Karpas-422 (cell line): ENCODE measurements at places on chromosomes 7 and 10.
A peak's percentile ranks its signal among the peaks of the same experiment; 100 is the strongest.

DNA sequence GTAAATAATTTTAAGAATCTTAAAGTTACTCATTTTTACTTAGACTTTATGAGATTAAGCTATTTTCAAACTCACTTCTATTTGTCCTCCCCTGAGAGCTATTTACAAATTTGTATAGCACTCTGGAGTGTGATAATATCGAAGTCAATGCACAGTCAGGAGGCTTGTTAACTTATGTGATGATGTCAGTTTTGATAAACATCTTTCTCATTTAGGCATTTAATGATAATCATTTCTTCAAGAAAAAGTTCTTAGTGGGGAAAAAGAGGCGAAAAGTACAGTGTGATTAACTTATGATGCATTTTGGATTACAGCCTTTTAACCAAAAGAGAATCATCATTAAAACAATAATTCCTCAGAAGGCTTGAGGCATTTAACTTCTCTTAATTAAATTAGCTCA lies 468.6 kb downstream of the AUTS2 start:
- H3K4me3 ChIP-seq: no peak overlapping the region
- no peaks in the 10 kb centered on the region for H3K36me3 ChIP-seq
- H3K27me3 ChIP-seq: no peaks in the 10 kb centered on the region
- H3K27ac ChIP-seq: no peak overlapping the region
- no peak for DNase-seq

GRCh38 chr10:11986593-11987216 lies 55.9 kb downstream of the UPF2 start:
- peaks cover 13% of the 10 kb centered on the region; the same call in 1 of the 2 replicates for H3K36me3 ChIP-seq
- no peak overlapping the region for H3K4me3 ChIP-seq
- H3K27ac ChIP-seq: peak overlapping the region; percentile 23; the same call in 1 of the 2 replicates

DNA sequence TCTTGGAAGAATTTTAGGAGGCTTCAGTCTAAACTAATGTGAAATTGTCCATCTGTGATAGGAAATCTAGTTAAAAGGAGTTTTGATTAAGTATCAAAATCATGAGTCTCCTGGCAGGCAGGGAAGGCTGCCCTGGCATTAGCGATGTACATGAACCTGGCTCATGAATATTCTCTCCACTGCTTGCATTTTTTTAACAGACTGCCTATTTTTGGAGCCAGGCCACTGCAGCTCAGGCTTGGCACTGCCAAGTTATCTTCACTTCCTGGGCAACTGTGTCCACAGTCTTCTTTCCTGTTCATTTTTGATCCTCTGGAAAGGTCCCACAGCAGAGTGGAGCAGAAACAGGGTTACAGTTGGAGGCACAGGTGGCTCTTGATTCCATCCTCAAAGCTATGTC lies 7.0 kb downstream of the GPR26 start:
- no peaks in the 10 kb centered on the region for H3K4me1 ChIP-seq
- no peak for DNase-seq
- H3K27ac ChIP-seq: no peak overlapping the region
- H3K27me3 ChIP-seq: no peaks in the 10 kb centered on the region
- H3K4me3 ChIP-seq: no peak overlapping the region

- H3K4me3 ChIP-seq: no peak overlapping the region
- H3K27ac ChIP-seq: no peak overlapping the region
- H3K4me1 ChIP-seq: no peaks in the 10 kb centered on the region
- no peaks in the 10 kb centered on the region for H3K27me3 ChIP-seq
Observed at GRCh38 chr10:509361-510102, 179.9 kb downstream of the DIP2C start.

DNA sequence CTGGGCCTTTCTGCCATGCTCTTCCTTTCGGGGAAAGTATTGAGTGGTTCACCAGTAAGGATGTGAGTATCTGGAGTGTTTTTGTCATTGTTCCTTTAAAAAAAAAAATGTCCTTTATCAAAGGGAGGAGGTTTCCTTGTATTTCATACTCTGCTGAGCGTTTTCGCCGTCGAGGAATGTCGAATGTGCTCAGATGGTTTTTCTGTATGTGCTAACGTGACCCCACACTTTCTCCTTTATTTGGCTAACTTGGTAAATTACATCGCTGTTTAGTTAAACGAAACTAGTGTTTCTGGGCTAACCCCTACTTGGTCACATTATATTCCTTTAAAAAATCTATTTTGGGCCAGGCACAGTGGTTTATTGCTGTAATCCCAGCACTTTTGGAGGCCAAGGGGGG lies 45.9 kb downstream of the INPP5A start:
- no peak overlapping the region for H3K4me3 ChIP-seq
- peaks cover 4% of the 10 kb centered on the region; the same call in 1 of the 2 replicates for H3K36me3 ChIP-seq
- no peak overlapping the region for H3K27ac ChIP-seq
- H3K27me3 ChIP-seq: no peaks in the 10 kb centered on the region
- DNase-seq: no peak
- H3K4me1 ChIP-seq: peaks cover 14% of the 10 kb centered on the region

- no peak overlapping the region for H3K4me3 ChIP-seq
- no peaks in the 10 kb centered on the region for H3K36me3 ChIP-seq
- H3K27me3 ChIP-seq: no peaks in the 10 kb centered on the region
- peaks cover 6% of the 10 kb centered on the region for H3K4me1 ChIP-seq
Observed at GRCh38 chr7:143252006-143252405, 11.2 kb upstream of the GSTK1 start.

DNA sequence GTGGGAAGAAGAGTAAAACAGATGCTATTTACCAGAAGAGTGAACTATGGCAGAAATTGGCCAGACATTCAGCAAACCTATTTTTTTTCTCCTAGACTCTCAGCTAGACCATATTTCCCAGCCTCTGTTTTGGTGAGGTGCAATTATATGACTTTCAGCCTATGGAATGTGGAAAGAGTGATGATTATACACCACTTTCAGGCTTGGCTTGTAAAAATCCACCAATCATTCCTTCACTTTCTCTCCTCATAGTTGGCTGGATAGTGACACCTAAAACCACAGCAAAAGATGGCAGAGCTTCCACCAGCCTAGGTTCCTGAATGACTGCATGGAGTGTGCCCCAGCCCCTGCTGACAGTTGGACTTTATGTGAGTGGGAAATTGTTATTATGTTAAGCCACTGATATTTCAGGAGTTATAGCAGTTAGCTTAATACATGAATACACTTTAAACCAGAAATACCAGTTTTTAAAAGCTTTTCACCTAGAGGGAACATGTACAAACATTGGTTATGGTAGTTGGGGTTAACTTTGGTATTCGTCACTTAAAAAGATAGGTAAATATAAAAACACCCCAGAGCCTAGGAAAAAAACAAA lies 19.1 kb upstream of the TNKS2 start:
- no peak overlapping the region for H3K27ac ChIP-seq
- no peak overlapping the region for H3K4me3 ChIP-seq
- no peaks in the 10 kb centered on the region for H3K4me1 ChIP-seq
- H3K27me3 ChIP-seq: no peaks in the 10 kb centered on the region
- no peaks in the 10 kb centered on the region for H3K36me3 ChIP-seq

GRCh38 chr10:30398788-30399187 lies 35.2 kb upstream of the MAP3K8 start:
- H3K36me3 ChIP-seq: no peaks in the 10 kb centered on the region
- no peak for DNase-seq
- H3K4me1 ChIP-seq: peaks cover 23% of the 10 kb centered on the region
- H3K27ac ChIP-seq: no peak overlapping the region
